ENCODE measurements at places on chromosomes 4 and X. TPM values are rescaled to one million over a fixed set of nuclear protein-coding genes. Genes with fewer than 3 reads are reported as not detected.

Gene TEX13C
- total RNA-seq, result not detected

Gene CPZ
- 7.4 TPM for total RNA-seq

Gene GAB1
- 42.4 TPM for total RNA-seq

Gene SPINK2
- not detected for total RNA-seq

Gene HGFAC
- not detected for total RNA-seq

Gene HSFX1
- 2.5 TPM for total RNA-seq

Gene KCND1
- 3.4 TPM for total RNA-seq

Gene GC
- total RNA-seq, result 0.65 TPM

Gene PALLD
- total RNA-seq, result 239 TPM

Gene FRMPD3
- total RNA-seq, result 0.96 TPM

Gene GAGE12H
- total RNA-seq, result not detected

Gene NXF2
- not detected for total RNA-seq

Gene TLR2
- total RNA-seq, result 13.9 TPM

Gene CXCL11
- total RNA-seq, result 0.31 TPM

Gene DRD5
- total RNA-seq, result not detected

Gene DGAT2L6
- total RNA-seq, result not detected

Gene SLC49A3
- total RNA-seq, result 8.9 TPM

Gene MAGEA1
- not detected for total RNA-seq

Gene SMIM31
- 4.6 TPM for total RNA-seq

Gene SOD3
- total RNA-seq, result 46.0 TPM

Gene CNKSR2
- 2.3 TPM for total RNA-seq

Gene FAM53A
- total RNA-seq, result 2.5 TPM

Gene ARHGEF6
- 13.3 TPM for total RNA-seq

Gene HCFC1
- total RNA-seq, result 73.9 TPM

Gene CTAG1B
- total RNA-seq, result not detected

Gene RAI2
- 28.0 TPM for total RNA-seq

Gene PPP1R2C
- not detected for total RNA-seq

Gene NALF2
- total RNA-seq, result 2.0 TPM

Gene DMRTC1B
- total RNA-seq, result 1.1 TPM

Gene SOWAHB
- 14.3 TPM for total RNA-seq

Gene CFAP99
- total RNA-seq, result not detected

Gene GLRA2
- total RNA-seq, result not detected

Gene ATP1B4
- total RNA-seq, result not detected

Gene HTRA3
- 17.5 TPM for total RNA-seq

Gene NUP62CL
- 2.7 TPM for total RNA-seq

Gene CENPVL2
- not detected for total RNA-seq

Gene MTMR8
- 13.0 TPM for total RNA-seq

Gene IL2
- 0.99 TPM for total RNA-seq

Gene CT47B1
- total RNA-seq, result not detected

Gene RNF212
- total RNA-seq, result 5.1 TPM

Gene ODAPH
- total RNA-seq, result not detected

Gene COL4A6
- 16.1 TPM for total RNA-seq

Gene USP38
- total RNA-seq, result 20.5 TPM

Gene CLCN4
- total RNA-seq, result 2.2 TPM

Gene CXorf58
- total RNA-seq, result not detected

Gene RHOXF2
- not detected for total RNA-seq

Gene NAP1L2
- 8.9 TPM for total RNA-seq

Gene ADAD1
- total RNA-seq, result not detected

Gene EVC2
- total RNA-seq, result 6.1 TPM

Gene MAGEC3
- not detected for total RNA-seq

Gene AREG
- total RNA-seq, result 7.4 TPM

Gene BLOC1S4
- total RNA-seq, result 14.6 TPM

Gene SGMS2
- 17.3 TPM for total RNA-seq

Gene ZAR1
- total RNA-seq, result not detected

Gene ANOS1
- 2.3 TPM for total RNA-seq

Gene NKX6-1
- total RNA-seq, result 0.70 TPM

Gene NSG1
- total RNA-seq, result 28.3 TPM

Gene CACNA1F
- 0.49 TPM for total RNA-seq
